NCI-H2029 treated with DMSO at 0.1 percent for 48 hours (cell line): ENCODE measurements at places on chromosomes 16 and 17.

DNA sequence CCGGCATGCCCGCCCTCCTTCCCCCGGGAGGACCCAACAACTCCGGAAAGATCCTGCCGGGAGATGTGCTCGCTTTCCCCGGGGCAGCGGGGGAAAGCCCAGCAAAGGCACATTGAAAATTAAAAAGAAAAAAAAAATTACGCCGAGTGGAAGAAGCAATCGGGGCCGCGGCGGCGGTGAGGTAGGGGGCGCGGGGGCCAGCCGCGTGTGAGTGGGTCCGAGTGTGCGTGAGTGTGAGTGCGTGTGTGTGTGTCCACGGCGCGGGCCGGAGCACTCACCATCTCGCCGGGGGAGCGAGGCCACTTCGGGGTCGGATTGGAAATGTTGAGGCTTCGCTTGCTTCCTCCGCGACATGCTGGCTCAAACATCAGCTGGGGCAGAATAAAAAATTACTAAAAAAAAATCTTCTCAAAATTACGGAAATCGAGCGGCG lies at the start of gene SALL1:
SALL1 (minus strand) TSS at position 383 of the 433 bp plus-strand sequence; CDS start at position 354, 29 bp downstream.
- DNase-seq, result no peak

- DNase-seq, result no peak
Measured at GRCh38 chr16:59391617-59392364, 657.7 kb upstream of the GOT2 start.

GRCh38 chr16:85735225-85735635 lies 15.7 kb downstream of the C16orf74 start:
- no peak for DNase-seq

DNA sequence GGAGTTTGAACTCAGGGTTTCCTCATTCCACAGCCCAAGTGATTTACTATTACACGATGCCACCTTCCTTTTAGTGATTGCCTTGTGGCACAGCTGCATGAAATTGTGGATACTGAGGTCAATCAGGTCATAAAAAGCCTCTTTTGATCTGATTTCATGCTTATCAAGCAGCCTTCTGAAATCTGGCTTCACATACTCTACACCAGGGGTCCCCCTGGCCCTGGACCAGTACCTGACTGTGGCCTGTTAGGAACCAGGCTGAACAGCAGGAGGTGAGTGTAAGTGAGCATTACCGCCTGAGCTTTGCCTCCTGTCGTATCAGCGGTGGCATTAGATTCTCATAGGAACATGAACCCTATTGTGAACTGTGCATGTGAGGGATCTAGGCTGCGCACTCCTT lies 13.8 kb downstream of the SLFN5 start:
- no peak for DNase-seq

- DNase-seq, result peak; percentile 58
Measured at GRCh38 chr17:1087381-1088241, 90.7 kb downstream of the TIMM22 start.

- no peak for DNase-seq
Measured at GRCh38 chr17:83151056-83151441, 71.6 kb downstream of the METRNL start.

DNA sequence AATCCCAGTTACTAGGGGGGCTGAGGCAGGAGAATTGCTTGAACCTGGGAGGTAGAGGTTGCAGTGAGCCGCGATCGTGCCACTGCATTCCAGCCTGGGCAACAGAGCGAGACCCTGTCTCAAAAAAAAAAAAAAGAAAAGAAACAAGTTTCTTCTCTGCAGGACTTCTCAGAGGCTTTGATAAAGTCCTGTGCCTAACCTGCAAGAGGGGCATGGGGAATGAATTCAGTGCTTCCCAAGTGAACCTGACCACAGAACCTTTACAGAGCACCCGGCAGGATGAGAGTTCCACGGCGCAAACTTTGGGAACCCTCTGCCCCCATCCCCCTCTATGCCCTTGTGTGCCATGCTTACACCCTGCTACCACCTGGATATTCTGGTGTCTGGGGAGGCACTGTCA lies 17.9 kb downstream of the ITGB4 start:
- DNase-seq, result no peak

DNA sequence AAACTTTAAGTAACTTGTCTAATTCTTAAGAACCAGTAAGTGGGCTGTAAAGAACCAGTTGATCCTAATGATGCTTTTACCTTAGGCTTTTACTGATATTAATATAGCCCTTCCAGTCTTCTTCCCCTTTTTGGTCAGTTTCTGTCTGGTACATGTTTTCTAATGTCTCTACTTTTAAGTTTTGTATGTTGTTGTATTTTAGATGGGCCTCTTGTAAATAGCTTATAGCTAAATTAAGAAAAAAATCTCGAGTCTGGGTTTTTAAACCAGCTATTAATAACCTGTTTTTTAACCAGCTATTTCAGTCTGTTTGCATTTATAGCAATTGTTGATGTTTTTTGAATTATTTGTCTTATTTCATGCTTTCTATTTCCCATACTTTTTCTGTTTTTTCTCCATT lies 79.0 kb downstream of the PITPNC1 start:
- no peak for DNase-seq

DNA sequence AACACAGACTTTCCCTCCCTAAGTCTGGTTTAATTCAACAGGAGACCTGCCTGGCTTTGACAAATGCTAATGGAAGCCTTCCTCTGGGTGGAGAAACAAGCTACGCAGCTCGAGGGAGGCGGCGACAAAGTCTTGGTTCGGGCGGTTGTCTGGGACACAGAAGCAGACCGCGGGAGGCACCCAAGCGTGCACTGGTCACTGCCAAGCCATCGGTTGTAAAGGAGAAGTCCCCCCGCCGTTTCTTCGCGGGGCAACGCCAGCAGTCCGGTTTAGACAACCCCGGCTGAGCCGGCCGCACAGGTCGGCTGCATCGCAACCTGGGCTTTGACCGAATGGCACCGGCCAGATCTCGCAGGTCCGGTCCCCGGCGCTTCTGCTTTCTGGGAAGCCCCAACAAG lies 586 bp downstream of the GLYR1 start:
- DNase-seq, result no peak

- peak; percentile 89 for DNase-seq
Measured at GRCh38 chr17:17538417-17539391, 42.5 kb upstream of the RASD1 start.
